Melanocyte of skin (primary cell): ENCODE measurements at places on chromosomes 16 and 17. TPM values are rescaled to one million over a fixed set of nuclear protein-coding genes. Genes with fewer than 3 reads are reported as not detected.

ICAM2 gene
- total RNA-seq: 0.33 TPM in 1 of 2 replicates, not detected in the other

ACE gene
- 0.46 and 1.00 TPM in 2 replicates for total RNA-seq

REXO5 gene
- total RNA-seq: 5.1 and 7.6 TPM in 2 replicates

KRTAP2-2 gene
- not detected in 2 replicates for total RNA-seq

TRIM16 gene
- total RNA-seq: 35.4 and 83.2 TPM in 2 replicates

KRT17 gene
- 1.4 TPM in 1 of 2 replicates, not detected in the other for total RNA-seq

LLGL2 gene
- 2.0 and 2.5 TPM in 2 replicates for total RNA-seq

IKZF3 gene
- total RNA-seq: not detected in 2 replicates

BAIAP3 gene
- total RNA-seq: under 0.01 and 0.34 TPM in 2 replicates

ITPRIPL2 gene
- total RNA-seq: 27.0 and 28.0 TPM in 2 replicates

TP53TG3B gene
- total RNA-seq: 0.67 TPM in 1 of 2 replicates, not detected in the other

RTN4RL1 gene
- 0.15 and 0.67 TPM in 2 replicates for total RNA-seq

MLKL gene
- 7.6 and 13.4 TPM in 2 replicates for total RNA-seq

DHRS7C gene
- total RNA-seq: not detected in 2 replicates

TNFRSF17 gene
- total RNA-seq: not detected in 2 replicates

CHST4 gene
- total RNA-seq: not detected in 2 replicates

GNAO1 gene
- total RNA-seq: 0.34 and 0.36 TPM in 2 replicates

SPNS3 gene
- not detected in 2 replicates for total RNA-seq

TPSD1 gene
- not detected in 2 replicates for total RNA-seq

ZG16 gene
- not detected in 2 replicates for total RNA-seq

SLC2A4 gene
- total RNA-seq: under 0.01 and 0.15 TPM in 2 replicates

SMYD4 gene
- total RNA-seq: 11.7 and 16.4 TPM in 2 replicates

SLC12A3 gene
- total RNA-seq: not detected in 2 replicates

C16orf82 gene
- total RNA-seq: not detected in 2 replicates

PMFBP1 gene
- total RNA-seq: 0.31 and 0.33 TPM in 2 replicates

AIPL1 gene
- total RNA-seq: 0.34 TPM in 1 of 2 replicates, not detected in the other

RNF157 gene
- 9.0 and 27.6 TPM in 2 replicates for total RNA-seq

IL21R gene
- total RNA-seq: under 0.01 TPM in 2 replicates

GPR179 gene
- total RNA-seq: not detected in 2 replicates

CD300H gene
- total RNA-seq: not detected in 2 replicates

DUS1L gene
- 64.0 and 78.1 TPM in 2 replicates for total RNA-seq

CHD9NB gene
- 0.77 and 1.3 TPM in 2 replicates for total RNA-seq

SULT1A1 gene
- total RNA-seq: under 0.01 TPM in 1 of 2 replicates, not detected in the other

P2RX1 gene
- total RNA-seq: not detected in 2 replicates

TMEM238L gene
- not detected in 2 replicates for total RNA-seq

ESRP2 gene
- total RNA-seq: under 0.01 TPM in 1 of 2 replicates, not detected in the other

FN3K gene
- total RNA-seq: 7.2 and 10.2 TPM in 2 replicates

SBK1 gene
- total RNA-seq: under 0.01 TPM in 1 of 2 replicates, not detected in the other

HOXB1 gene
- not detected in 2 replicates for total RNA-seq

PDE6G gene
- total RNA-seq: 0.46 and 1.00 TPM in 2 replicates

MRPS23 gene
- total RNA-seq: 14.1 and 22.9 TPM in 2 replicates

DVL2 gene
- total RNA-seq: 107 and 115 TPM in 2 replicates

NSRP1 gene
- total RNA-seq: 7.7 and 11.9 TPM in 2 replicates

KCNJ2 gene
- 0.73 and 1.0 TPM in 2 replicates for total RNA-seq

GGT6 gene
- total RNA-seq: not detected in 2 replicates
